NCI-H2081 (cell line): ENCODE measurements at places on chromosomes 1 and 21.
A peak's percentile ranks its signal among the peaks of the same experiment; 100 is the strongest.

GRCh38 chr1:197905699-197906351, 3.4 kb downstream of the C1orf53 start:
- DNase-seq: no peak

DNA sequence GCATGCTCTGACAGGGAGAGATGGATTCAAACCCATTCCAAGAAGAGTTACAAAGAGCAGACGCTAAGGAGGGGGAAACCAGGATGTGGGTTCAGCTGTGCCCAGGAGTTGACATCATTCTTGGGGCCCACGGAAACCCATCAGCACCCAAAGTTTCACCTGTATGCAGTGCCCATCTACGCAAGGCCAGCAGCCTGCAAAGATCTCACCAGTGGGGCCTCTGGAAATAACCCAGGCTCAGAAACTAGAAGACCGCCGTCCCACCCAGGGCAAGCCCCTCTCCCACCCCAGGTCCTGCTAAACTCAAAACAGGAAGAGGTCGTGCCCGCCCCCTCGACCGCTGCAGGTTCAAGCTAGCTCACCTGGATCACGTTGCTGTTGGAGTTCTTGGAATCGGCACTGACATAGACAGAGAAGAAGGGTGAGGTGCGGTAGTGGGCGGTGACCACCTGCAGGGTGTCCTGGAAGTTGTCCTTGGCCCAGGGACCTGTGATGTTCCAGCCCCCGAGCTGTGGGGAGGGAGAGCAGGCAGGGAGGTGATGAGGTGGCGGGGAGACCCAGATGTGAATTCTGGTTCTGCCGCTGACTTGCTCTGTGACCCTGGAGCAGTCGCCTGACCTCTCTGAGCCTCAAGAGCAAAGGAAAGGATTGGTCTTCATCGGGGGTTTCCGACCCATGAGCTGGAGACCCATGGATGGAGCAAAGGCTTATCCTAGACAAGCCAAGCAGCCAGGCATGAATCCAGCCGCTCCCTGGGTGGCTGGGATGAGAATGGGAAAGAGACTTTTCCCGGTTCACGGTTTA, 31.7 kb downstream of the ECE1 start:
- DNase-seq: no peak

GRCh38 chr1:247638011-247638410, 32.6 kb downstream of the OR2G3 start:
- DNase-seq: no peak

- peak; percentile 71 for DNase-seq
Measured at GRCh38 chr1:154609398-154610380, 1.7 kb upstream of the ADAR start.

DNA sequence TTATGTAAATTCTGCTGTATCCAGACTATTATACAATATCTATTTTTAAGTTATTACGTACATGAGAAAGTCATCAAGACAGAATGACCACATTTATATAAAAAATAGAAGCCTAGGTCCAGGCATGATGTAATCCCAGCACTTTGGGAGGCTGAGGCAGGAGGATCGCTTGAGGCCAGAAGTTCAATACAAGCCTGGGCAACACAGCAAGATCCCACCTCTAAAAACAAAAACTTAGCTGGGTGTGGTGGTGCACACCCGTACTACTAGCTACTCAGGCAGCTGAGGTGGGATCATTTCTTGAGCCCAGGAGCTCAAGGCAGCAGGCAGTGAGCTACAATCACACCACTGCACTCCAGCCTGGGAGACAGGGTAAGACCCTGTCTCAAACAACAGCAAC, 58.9 kb downstream of the NVL start:
- DNase-seq: no peak

DNA sequence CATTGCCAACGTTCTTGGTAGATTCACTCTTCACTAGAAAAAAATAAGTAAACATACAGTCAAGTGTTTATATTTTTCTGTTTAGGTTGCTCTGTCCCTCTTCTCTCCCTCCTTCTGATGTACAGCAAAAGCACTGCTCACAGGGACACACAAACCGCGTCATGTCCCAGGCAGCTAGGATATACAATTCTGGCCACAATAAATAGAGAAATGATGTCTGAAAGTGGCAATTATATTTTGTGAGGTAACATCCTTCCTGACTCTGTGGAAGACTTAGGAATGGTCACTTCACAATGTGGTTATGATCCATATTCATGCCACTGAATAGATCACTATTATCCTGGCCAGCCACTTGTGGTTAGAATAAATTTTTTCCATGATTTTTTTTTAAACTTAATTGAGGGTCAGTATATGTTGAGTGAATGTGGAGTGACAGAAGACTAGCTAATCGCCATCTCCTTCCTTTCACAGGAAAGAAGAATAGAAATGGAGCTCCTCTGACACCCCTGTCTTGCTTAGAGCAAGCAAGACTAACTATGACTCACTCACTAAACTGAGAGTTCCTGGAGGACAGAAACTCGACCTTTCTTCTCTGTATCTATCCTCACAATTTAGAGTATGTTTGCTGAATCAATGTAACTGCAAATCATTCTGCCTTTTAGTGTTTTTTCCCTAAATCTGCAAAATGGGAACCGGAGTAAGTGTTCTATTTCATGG, 54.0 kb downstream of the ZNHIT6 start:
- no peak for DNase-seq

GRCh38 chr1:169456029-169456428, 28.8 kb upstream of the CCDC181 start:
- no peak for DNase-seq

- no peak for DNase-seq
Measured at GRCh38 chr1:95517506-95517905, 283.5 kb downstream of the RWDD3 start.

GRCh38 chr1:94228640-94229375, 8.6 kb downstream of the ARHGAP29 start:
- DNase-seq: peak; percentile 19

DNA sequence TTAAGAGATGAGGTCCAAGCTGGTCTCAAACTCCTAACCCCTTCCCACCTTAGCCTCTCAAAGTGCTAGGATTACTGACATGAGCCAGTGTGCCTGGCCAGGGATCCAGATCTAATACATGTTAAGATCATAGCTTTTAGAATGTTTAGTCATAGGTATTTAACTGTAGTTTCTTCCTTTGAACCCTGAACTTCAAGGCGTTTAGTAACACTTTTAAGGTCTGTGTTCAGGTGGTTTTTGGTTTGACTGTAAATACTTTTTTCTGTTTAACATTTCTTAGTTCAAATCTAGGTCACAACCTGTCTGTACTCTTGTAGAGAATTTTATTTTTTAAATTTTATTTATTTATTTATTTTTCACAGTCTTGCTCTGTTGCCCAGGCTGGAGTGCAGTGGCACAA, 28.1 kb downstream of the RAP1A start:
- DNase-seq: no peak

- no peak for DNase-seq
Measured at GRCh38 chr1:56585985-56586384, 6.6 kb upstream of the PLPP3 start.

- DNase-seq: no peak
Measured at GRCh38 chr1:50697440-50698421, 262.3 kb downstream of the FAF1 start.

DNA sequence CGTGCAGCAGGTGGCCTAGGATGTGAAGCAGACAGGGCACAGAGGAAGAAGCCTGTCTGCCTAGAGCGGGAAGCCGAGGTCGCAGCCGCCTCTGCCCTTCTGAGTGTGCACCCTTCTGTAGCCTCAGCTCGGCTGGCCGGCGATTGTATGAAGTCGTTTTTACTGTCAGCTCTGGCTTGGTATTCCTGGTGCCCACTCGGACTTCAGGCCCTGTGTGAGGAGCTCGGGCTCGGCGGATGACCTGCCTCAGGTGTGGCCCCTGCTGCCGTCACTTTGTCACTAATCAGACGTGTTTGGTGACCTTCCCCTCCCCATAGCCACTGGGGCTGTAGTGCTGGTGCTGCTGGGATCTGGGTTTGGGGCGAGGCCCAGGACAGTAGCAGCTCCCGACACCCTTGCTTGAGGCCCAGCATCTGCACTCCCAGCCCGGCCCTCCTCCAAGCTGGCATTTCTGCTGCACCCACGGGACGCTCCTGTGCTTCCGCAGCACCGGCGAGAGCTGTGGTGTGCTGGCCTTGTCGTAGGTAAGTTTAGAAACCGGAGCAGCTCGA, 18.1 kb downstream of the SLX9 start:
- DNase-seq: no peak

DNA sequence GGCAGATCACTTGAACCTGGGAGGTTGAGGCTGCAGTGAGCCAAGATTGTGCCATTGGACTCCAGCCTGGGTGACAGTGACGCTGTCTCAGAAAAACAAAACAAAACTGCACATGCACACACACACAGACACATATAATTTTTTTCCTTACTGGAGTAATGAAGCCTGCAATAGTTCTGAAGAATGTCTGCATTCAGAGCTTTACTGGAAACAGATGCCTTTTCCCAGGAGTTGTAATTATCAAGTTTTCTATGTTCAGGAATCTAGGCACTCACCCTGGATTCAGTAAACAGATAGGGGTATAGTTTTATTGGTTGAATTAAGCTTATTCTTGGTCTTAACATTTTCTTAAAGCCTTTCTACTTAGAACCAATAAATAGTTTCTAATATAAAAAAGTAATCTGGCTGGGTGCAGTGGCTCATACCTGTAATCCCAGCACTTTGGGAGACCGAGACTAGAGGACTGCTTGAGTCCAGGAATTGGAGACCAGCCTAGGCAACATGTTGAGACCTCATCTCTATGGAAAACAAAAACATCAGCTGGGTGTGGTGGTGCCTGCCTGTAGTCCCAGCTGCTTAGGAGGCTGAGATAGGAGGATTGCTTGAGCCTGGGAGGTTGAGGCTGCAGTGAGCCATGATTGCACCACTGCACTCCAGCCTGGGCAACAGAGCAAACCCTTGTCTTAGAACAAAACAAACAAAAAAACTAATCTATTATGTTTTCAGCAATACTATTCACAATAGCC, 15.8 kb downstream of the SPEN start:
- no peak for DNase-seq

DNA sequence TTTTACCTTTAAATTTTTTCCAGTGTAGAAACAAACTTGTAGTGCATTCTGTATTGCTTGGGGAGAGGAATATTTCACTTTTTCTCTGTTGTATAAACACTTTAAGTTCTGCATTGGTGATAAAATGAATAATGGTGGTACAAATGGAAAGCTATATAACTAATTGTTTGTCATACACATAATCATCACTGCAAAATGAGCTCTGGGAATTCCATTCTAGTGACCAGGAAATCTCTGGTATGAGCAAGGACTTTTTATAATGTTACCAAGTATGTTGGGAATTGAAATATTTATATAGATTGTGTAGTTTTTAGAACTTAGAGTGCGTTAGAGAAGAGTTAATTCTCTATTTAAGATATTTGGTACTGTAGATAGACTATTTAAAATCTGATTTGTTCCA, 5.0 kb upstream of the FMN2 start:
- no peak for DNase-seq
